ENCODE measurements at places on chromosomes 6 and 20.

DNA sequence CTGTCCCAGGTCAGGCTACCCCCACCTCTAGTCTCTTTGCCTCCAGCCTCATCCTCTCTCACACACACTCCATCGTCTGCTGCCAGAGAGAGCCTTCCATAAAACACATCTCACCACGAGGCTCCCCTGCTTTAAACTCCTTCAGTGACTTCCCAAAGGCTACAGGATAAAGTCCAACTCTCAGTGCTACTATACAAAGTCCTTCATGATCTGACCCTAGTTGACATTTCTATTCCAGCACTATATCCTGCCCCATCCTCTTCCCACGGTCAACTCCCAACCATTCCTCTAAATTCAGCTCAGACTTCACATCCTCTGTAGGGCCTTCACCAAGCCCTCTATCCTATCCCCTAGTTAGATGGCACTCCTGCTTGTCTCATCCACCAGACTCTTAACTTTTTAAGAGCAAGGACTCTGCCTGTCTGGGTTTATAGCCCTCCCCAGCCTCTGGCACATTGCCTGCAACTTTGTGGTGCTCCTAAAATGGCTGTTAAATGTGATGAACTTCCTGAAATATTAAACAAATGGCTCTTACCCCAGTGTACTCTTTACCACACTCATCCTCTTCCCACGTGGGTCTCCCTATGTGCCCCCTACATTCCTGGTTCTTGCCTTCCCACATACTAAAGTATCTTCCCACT lies 36.1 kb downstream of the KIF16B start:
- H3K4me1 ChIP-seq: peaks cover 1% of the 10 kb centered on the region
- no peak for DNase-seq
- H3K27me3 ChIP-seq: no peaks in the 10 kb centered on the region
- H3K27ac ChIP-seq: no peak overlapping the region

DNA sequence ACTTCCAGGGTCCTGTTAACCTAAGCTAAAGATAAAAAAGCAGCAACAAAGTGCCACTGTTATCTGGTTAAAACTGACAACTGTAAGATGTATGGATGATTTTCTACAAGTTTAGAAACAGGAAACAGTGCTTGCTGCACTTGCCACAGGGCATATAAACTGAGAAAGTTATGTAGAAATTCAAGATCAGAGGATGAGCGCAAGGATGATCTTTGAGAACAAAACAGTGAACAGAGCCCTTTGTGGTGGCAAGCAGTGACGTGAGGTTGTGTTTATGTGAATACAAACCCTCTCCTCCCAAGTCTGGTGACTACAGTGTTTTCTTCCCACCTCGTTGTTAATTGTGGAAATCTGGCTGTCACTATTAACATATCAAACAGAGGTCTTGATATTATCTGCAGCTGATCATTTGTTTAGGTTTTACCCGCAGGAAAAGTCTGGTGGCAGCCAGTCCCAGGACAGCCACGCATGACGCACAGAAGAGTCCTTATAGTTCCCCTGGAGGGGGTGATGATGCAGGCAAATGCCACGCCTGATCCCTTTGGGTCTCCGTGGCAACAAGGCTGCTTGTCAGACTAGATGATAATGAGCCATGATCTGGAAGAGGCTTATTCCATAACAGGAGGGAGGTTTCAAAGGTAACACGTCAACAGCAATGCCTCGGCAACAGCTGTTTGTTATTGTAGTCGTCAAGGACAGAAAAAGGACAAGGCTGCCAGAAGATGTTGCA lies 43.1 kb upstream of the TNFAIP3 start:
- peaks cover 79% of the 10 kb centered on the region for H3K4me1 ChIP-seq
- peak overlapping the region; percentile 99 for H3K27ac ChIP-seq
- peak overlapping the region; percentile 70 for H3K4me3 ChIP-seq
- H3K36me3 ChIP-seq: peaks cover 14% of the 10 kb centered on the region
- DNase-seq: peak; percentile 80
- no peaks in the 10 kb centered on the region for H3K27me3 ChIP-seq

GRCh38 chr20:55597526-55597925 lies 407.8 kb downstream of the CBLN4 start:
- no peak for DNase-seq
- no peak overlapping the region for H3K27ac ChIP-seq
- H3K4me1 ChIP-seq: no peaks in the 10 kb centered on the region
- no peaks in the 10 kb centered on the region for H3K36me3 ChIP-seq
- no peak overlapping the region for H3K4me3 ChIP-seq
- H3K27me3 ChIP-seq: no peaks in the 10 kb centered on the region

- H3K4me1 ChIP-seq: peaks cover 3% of the 10 kb centered on the region
- DNase-seq: no peak
Observed at GRCh38 chr6:36566418-36566905, 19.2 kb upstream of the STK38 start.

- DNase-seq: no peak
- H3K27me3 ChIP-seq: peaks cover 66% of the 10 kb centered on the region
- H3K4me1 ChIP-seq: peaks cover 12% of the 10 kb centered on the region
- H3K4me3 ChIP-seq: peak overlapping the region; percentile 71
- H3K27ac ChIP-seq: no peak overlapping the region
Observed at GRCh38 chr6:13924146-13924948, 405 bp upstream of the RNF182 start.

Measured in activated CD4-positive, alpha-beta T cell treated with anti-CD3 and anti-CD28 coated beads, Interleukin-2, amount 10 ng/mL, durations not matched to agents 7 days and 5 days (primary cell).